ENCODE measurements at places on chromosomes 1 and 21. TPM values are rescaled to one million over a fixed set of nuclear protein-coding genes. Genes with fewer than 3 reads are reported as not detected.
A peak's percentile ranks its signal among the peaks of the same experiment; 100 is the strongest.

DNA sequence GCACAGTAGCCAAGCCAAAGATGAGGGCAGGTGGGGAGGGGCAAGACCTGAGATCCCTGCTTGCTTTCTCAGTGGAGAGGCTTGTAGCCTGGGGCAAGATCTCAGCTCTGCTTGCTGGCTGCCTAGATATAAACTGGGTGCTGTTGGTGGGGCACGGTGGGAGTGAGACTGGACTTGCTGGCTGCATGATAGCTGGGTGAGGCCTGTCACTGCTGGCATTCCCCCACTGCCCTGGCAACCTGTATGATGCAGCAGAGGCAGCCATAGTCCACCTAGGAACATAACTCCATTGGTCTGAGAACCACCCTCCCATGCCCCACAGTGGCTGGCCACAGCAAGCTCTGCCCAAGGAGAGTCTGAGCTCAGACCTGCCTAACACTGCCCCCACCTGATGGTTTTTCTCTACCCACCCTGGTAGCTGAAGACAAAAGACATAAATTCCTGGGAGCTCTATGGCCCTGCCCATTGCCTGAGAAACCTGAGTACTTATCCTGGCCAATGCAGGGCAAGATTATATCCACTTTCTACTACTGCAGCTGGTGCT is 261.9 kb upstream of the DEPDC1 start:
- H3K4me3 ChIP-seq: no peak overlapping the region
- H3K27me3 ChIP-seq: no peaks in the 10 kb centered on the region
- H3K4me1 ChIP-seq: no peaks in the 10 kb centered on the region
- H3K36me3 ChIP-seq: no peaks in the 10 kb centered on the region

DNA sequence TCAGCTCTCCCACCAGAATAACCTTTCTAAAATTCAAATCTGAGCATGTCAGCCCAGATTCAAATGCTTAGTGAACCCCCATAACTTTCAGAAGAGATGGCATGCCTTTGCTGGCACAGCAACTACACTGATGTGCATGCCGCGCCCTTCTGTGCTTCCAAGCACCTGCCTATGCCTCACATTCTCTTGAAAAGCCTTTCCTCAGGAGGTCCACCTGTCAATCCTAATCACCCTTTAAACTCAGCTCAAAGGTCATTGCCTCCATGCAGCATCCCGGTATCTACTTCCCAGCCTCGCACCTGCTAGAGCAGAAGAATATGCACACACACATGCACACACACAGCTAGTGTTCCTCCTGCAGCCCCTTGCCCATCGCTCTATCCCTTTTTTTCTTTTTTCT is 5.2 kb upstream of the S100A2 start:
- DNase-seq: no peak
- H3K4me3 ChIP-seq: no peak overlapping the region
- H3K27me3 ChIP-seq: no peaks in the 10 kb centered on the region
- peaks cover 57% of the 10 kb centered on the region for H3K4me1 ChIP-seq
- no peak overlapping the region for H3K27ac ChIP-seq

DNA sequence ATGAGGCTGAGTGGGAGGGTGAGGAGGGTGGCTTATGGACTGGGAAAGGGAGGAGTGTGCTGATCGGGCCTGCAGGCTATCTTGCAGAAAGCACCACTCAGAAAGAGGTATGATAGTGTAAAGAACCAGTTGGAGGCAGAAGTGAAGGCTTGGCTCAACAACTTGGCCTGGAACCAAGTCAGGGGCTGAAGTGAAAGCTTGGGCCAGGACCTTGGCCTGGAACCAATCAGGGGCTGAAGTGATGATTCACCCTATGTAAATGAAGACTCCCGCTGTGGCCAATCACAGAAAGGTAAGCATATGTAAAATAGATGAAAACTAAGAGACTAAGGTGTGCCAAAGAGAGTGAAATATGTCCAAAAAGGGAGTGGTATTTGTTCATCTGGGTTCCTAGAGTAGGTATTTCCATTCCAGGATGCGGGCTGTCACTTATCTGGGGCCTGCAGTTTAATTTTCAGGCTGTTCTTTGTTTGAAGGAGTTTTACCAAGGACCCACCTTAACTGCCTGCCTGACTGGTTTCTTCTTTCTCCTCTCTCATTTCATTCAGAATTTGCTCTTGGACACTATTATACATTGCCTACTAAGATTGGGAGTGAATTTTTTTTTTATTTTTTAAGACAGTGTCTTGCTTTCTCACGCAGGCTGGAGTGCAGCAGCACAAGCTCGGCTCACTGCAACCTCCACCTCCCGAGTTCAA is 5.1 kb upstream of the RFX5 start:
- no peak overlapping the region for H3K27ac ChIP-seq
- H3K27me3 ChIP-seq: peaks cover 2% of the 10 kb centered on the region
- no peak overlapping the region for H3K4me3 ChIP-seq
- peaks cover 10% of the 10 kb centered on the region for H3K4me1 ChIP-seq
- no peak for DNase-seq

DNA sequence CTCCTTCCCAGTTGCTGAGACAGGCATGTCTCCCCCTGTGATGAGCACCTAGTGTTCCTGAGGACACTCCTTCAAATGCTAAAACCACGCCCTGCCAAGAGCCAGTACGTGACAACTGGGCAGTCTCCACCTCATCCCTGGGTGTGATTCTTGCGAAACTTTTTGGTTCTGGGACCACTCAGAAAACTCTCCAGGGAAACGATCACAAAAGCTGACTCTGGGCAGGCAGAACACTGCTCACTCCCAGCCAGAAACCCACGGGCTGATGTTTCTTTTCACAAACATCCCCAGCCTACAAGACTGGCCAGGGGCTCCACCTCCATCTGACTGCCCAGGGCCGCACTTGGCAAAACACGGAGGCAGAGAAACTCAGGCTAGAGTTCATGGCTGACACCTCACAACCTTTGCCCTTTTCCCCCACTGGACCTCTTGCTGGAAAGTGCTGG is 24.4 kb downstream of the DHRS3 start:
- no peak overlapping the region for H3K27ac ChIP-seq
- no peak overlapping the region for H3K4me3 ChIP-seq
- peaks cover 16% of the 10 kb centered on the region for H3K27me3 ChIP-seq
- H3K36me3 ChIP-seq: no peaks in the 10 kb centered on the region

- no peak overlapping the region for H3K4me3 ChIP-seq
- no peak overlapping the region for H3K27ac ChIP-seq
- no peaks in the 10 kb centered on the region for H3K4me1 ChIP-seq
- H3K36me3 ChIP-seq: no peaks in the 10 kb centered on the region
- H3K27me3 ChIP-seq: no peaks in the 10 kb centered on the region
These were observed 135.0 kb downstream of the LHX4 start for GRCh38 chr1:180365039-180365438.

DNA sequence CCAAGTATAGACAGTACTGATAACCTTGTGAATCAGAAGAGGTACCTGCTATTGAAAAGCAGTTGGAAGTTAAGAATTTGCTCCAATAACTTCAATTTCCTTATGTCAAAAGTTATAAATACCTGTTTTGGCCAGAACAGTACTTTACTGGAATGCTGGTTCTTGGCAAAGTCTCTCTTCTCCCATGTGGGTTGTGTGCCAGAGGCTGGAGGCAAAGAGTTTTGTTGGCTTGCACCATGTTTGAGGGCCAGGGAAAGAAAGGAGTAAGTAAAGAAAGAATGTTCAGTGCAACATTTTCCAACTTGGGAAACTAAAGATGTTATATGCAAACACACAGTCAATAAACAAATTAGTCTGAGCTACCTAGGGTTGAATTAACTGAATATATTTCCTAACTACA is 67.0 kb upstream of the DYNLT5 start:
- no peaks in the 10 kb centered on the region for H3K36me3 ChIP-seq
- H3K27ac ChIP-seq: no peak overlapping the region
- no peak for DNase-seq
- peaks cover 8% of the 10 kb centered on the region for H3K27me3 ChIP-seq

DNA sequence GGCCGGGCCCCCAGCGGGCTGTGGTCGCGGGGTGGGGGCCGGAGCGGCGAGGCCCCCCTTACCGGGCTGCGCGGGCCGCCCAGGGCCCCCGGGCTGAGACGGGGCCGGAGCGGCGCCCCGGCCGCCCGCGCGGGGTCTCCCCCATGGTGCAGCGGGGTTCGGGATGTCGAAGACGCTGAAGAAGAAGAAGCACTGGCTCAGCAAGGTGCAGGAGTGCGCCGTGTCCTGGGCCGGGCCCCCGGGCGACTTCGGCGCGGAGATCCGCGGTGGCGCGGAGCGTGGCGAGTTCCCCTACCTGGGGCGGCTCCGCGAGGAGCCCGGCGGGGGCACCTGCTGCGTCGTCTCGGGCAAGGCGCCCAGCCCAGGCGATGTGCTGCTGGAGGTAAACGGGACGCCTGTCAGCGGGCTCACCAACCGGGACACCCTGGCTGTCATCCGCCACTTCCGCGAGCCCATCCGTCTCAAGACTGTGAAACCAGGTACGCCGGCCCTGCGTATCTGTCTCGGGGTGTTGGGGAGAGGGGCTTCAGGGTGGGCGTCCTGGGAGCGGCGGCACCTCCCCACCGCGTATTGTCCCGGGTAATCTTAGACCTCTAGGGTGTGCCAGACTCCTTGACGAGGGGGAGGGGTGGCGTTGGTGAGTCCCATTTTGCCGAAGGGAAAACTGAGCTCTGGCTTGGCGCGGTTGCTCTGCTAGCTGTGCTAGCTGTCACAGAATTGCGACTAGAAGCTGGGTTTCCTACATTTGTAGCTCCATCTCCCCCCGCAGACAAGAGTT is 745 bp downstream of the MAGI3 start:
- H3K27ac ChIP-seq: peak overlapping the region; percentile 32
- H3K4me3 ChIP-seq: peak overlapping the region; percentile 89
- DNase-seq: peak; percentile 62
- peaks cover 19% of the 10 kb centered on the region for H3K27me3 ChIP-seq

DNA sequence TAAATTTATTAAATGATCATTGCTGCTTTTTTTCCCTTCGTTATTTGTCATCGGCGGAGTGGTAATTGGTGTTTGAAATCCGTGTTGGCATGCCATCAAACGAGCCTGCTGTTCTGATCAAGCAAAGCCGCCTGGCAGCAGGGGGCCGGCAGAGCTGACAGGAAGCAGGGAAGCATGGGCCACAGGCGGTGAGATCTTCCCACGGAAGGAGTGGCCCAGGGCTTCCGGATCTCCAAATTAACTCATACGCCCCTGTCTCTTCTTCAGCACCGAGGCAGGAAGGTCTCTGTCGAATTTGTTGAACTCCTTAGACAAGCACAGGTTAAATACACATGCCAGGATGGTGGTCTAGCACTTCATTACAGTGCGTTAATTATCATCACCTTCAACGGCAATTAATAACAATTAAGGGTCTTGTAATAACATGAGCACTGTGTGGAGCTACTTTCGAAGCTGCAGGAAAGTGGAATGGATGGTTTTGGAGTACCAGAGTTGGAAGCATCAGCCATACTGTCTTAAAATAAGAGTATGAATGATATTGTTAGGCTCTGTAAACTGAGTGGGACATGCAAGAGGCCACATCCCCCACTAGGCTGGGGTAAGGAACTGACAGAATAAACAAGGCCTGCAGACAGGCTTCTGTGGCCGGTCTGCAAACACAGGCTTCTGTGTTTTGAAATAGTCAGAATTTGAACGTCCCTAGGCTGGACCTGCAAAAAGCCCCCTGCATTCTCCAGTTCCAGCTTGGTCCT is 199.4 kb upstream of the DAB1 start:
- H3K4me3 ChIP-seq: no peak overlapping the region
- DNase-seq: no peak
- no peaks in the 10 kb centered on the region for H3K4me1 ChIP-seq
- H3K36me3 ChIP-seq: no peaks in the 10 kb centered on the region

- no peaks in the 10 kb centered on the region for H3K27me3 ChIP-seq
- no peak overlapping the region for H3K4me3 ChIP-seq
- H3K27ac ChIP-seq: no peak overlapping the region
- no peak for DNase-seq
These were observed 507.1 kb upstream of the ZRANB2 start for GRCh38 chr1:71587961-71588360.

GRCh38 chr1:167431261-167431908 is 86.9 kb downstream of the CD247 start:
- DNase-seq: no peak
- H3K27ac ChIP-seq: peak overlapping the region; percentile 47
- H3K4me3 ChIP-seq: no peak overlapping the region
- H3K4me1 ChIP-seq: peaks cover 46% of the 10 kb centered on the region
- H3K36me3 ChIP-seq: peaks cover 65% of the 10 kb centered on the region

DNA sequence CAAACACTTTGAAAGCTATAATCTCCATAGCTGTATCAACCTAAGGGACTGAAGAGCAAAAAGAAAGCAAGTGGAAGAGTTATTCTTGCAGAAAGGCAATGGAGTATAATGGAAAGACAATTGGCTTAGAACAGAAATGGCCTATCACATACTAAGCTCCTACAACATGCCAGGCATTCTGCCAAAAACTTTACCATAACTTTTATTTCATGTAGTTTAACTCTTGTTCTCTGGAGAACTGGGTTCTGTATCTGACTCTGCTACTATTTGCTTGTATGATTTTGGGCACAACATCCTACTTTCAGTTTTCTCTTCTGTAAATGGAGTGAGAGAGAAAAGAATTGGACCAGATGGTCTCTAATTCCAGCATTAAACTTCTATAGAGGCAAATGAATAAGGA is 449.1 kb downstream of the GPATCH2 start:
- no peaks in the 10 kb centered on the region for H3K27me3 ChIP-seq
- H3K4me3 ChIP-seq: no peak overlapping the region
- H3K4me1 ChIP-seq: no peaks in the 10 kb centered on the region
- H3K27ac ChIP-seq: no peak overlapping the region

DNA sequence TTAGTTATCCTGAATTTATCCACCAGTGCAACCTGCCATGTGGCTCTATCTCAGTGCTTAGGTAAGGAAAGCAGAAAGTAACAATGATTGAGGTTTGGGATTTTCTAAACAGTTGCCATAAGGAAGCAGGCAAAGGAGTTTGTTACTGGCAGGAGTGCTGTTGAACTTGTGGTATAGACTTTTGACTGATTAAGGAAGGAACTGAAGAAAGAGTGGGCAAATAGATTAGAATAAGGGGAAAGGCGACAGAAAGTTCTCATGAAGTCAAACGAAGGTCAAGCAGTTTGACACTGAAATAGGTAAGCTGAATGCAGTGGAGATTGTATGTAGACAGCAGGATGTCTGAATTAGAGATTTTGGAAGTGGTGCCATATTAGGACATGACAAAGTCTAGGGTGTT is 24.2 kb upstream of the CR2 start:
- H3K4me3 ChIP-seq: no peak overlapping the region
- no peak overlapping the region for H3K27ac ChIP-seq
- H3K4me1 ChIP-seq: no peaks in the 10 kb centered on the region
- peaks cover 31% of the 10 kb centered on the region for H3K27me3 ChIP-seq

The JAM2 gene
- 0.33 TPM for total RNA-seq

The CFAP74 gene
- not detected for total RNA-seq

The RTCA gene
- 68.2 TPM for total RNA-seq

The S100A1 gene
- not detected for total RNA-seq

The RAB4A gene
- 38.0 TPM for total RNA-seq

The BRDT gene
- total RNA-seq: 0.58 TPM

The FMO2 gene
- not detected for total RNA-seq

The CADM3 gene
- total RNA-seq: not detected

The GJB5 gene
- not detected for total RNA-seq

Measured in activated CD4-positive, alpha-beta memory T cell treated with anti-CD3 and anti-CD28 coated beads, Interleukin-2, amount 10 ng/mL, durations not matched to agents 7 days and 5 days (primary cell).